Eye (tissue), 1 donor: ENCODE measurements at places on chromosomes 16 and 17.

DNA sequence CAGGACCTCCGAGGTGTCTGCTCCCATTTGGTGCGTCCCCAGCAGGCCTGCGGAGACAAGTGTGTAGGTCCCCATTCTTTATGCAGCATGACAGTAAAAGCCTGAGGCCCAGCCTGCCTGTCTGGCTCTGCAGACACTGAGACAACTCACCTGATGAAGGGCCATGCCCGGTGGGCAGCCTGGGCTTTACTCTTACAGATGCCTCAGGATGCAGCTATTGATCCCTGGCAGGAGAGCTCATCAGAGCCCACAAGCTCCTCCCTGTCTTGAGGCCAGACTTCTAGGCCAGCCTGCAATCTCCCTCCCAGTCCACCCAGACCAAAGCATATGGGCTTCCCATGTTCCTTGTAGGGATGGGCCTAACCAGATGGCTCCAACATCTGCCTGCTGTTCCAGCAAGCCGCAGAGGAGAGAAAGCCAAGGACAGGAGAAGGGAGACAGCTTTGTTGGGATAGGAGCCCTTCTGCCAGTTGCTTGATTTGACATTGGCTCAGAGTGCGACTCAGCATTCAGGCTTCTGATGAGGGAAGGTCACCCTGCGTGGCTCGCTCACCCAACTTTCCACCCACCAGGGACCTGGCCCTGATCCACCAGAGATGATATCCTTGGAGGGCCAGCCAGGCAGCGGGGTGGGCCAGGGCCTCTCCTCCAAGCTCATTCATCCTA, 87.5 kb downstream of the SOCS1 start:
- DNase-seq, result peak; percentile 51

GRCh38 chr17:41329279-41329948, 13.9 kb upstream of the KRTAP17-1 start:
- peak; percentile 73 for DNase-seq

GRCh38 chr17:214881-215331, 33.5 kb upstream of the DOC2B start:
- DNase-seq, result no peak

GRCh38 chr17:75647061-75647460, 13.8 kb downstream of the SMIM5 start:
- DNase-seq, result no peak

DNA sequence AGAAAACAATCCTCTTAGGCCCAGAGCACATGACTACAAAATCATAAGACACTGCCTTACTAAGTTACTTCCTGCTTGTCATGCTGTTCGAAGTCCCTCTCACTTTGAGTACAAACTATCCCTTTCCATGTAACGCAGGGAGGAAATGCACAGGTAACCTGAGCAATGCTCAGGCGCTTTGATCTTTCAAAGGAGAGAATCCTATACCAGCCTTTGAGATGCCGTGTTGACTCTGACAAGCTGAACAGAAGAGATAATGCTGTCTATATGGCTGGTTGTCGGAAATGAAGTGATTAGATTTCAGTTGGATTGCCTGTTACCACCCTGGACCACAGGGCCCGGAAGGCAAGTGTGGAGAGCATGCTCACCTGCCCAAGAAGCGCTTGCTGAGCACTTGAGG, 75.9 kb downstream of the CDH11 start:
- no peak for DNase-seq

DNA sequence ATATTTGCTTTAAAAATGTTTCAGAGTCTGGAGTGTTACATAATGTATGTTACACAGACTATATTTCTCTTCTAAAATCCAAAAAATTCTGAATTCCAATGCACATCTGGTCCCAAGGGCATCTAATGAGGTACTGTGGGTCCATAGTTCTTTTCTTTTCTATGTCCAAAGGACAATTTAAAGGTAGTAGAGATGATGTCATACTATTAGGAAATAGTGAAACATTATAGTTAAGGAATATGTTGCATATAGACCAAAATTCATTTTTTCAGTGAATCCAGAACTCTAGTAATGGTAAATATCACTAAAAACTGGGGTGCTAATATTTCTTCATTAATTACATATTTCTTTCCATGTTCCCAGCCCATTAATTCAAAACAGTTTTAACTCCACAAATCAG, 23.0 kb downstream of the NME2 start:
- no peak for DNase-seq

DNA sequence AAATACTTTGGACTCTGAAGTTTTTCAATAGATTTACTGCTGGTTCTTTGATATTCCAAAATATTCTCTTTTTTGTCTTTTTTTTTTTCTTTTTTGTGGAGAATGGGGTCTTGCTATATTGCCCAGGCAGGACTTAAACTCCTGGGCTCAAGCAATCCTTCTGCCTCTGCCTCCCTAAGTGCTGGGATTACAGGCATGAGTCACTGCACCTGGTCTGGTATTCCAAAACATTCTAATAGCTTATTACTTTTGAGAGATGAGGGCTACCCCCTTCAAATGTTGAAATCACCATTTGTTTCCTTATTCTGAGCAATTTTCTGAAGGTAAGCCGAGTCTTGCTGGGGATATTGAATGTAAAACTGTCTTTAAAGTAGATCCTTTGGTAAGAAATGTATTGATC, 55.0 kb upstream of the TEX2 start:
- DNase-seq, result no peak

DNA sequence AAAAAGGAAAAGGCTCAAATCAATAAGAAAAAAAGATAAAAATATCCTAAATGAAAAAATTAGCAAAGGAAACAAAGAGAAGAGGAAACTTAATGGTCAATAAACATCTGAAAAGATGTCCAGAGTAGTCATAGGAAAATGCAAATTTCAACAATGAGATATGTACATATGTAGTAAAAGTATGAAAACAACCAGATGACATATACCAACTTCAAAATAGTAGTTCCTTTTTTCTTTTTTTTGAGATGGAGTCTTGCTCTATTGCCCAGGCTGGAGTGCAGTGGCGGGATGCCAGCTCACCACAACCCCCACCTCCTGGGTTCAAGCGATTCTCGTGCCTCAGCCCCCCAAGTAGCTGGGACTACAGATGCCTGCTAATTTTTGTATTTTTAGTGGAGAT, 21.7 kb upstream of the NFAT5 start:
- DNase-seq, result no peak
